ENCODE measurements at places on chromosomes 4 and X. TPM values are rescaled to one million over a fixed set of nuclear protein-coding genes. Genes with fewer than 3 reads are reported as not detected.

Gene NSD2
- 219 TPM for total RNA-seq

Gene ETDB
- total RNA-seq: not detected

Gene GYPA
- total RNA-seq: not detected

Gene CABS1
- not detected for total RNA-seq

Gene TNMD
- total RNA-seq: not detected

Gene NOX1
- total RNA-seq: not detected

Gene RPL34
- total RNA-seq: 1,848 TPM

- no peak for DNase-seq
- H3K4me1 ChIP-seq: no peaks in the 10 kb centered on the region
- no peak overlapping the region for H3K4me3 ChIP-seq
These were observed 258.4 kb downstream of the PPARGC1A start for GRCh38 chr4:23631255-23631950.

DNA sequence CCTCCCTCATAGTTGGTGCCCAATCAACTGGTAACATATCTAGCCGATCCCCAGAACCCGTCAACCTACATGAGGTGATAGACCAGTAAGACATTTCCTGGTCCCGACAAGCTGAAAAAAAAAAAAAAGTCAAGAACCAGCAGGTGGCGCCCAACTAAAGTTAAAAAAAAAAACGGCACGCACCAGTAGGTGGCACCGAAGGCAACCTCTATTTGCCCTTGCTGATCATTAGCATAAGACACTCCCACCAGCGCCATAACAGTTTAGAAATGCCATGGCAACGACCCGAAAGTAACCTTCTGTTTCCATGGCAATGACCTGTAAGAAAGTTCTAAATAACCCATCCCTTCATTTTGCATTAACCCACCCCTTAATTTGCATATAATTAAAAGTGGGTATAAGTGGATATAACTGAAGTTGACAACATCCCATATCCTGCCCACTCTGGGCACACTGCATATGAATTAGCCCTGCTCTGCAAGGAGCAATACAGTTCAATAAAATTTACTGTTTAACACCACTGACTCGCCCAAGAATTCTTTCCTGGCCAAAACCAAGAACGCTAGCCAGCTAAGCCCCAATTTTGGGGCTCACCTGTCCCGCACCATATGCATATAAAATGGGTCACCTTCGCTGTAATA lies 83.9 kb upstream of the SPANXB1 start:
- H3K4me3 ChIP-seq: no peak overlapping the region
- DNase-seq: peak; percentile 44
- H3K36me3 ChIP-seq: no peaks in the 10 kb centered on the region
- H3K27ac ChIP-seq: no peak overlapping the region
- no peaks in the 10 kb centered on the region for H3K27me3 ChIP-seq
- peaks cover 8% of the 10 kb centered on the region for H3K4me1 ChIP-seq

GRCh38 chrX:12988797-12989196 lies 13.9 kb downstream of the TMSB4X start:
- H3K27me3 ChIP-seq: no peaks in the 10 kb centered on the region
- DNase-seq: no peak
- H3K27ac ChIP-seq: no peak overlapping the region
- no peak overlapping the region for H3K4me3 ChIP-seq

DNA sequence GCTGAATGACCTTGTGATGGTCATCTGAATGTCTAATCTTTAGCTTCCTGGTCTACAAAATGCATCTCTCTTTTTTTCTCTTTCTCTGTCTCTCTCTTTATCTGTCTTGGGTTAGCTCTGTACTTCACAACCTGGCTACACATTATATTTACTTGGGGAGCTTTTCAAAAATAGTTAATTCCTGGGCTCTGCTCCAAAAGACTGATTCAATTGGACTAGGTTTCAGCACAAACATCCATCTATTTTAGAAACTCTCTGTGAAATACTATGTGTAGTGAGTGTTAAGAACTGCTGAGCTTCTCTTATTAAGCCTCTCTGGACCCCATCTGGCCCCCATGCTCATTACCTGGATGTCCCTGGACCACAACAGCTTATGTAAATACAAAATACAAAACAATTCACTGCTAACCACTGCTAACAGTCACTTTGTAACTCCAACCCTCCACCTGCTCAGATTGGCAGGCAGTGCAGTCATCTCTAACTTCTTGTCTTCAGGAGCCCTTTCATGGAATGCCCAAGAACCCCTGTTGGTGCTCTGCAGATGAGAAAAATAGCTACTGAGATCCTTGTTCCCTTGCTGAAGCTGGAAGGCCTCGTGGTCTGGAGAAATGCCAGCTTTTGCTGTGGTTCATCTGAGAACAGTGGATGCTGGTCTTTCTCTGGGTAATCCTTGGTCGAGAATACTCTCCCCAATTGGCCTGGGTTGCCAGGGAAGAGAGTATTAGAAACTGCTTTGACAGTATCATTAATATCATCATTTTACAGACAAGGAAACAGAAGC lies 14.8 kb upstream of the BOD1L1 start:
- DNase-seq: no peak
- no peaks in the 10 kb centered on the region for H3K36me3 ChIP-seq
- no peak overlapping the region for H3K4me3 ChIP-seq
- peaks cover 22% of the 10 kb centered on the region for H3K27me3 ChIP-seq

DNA sequence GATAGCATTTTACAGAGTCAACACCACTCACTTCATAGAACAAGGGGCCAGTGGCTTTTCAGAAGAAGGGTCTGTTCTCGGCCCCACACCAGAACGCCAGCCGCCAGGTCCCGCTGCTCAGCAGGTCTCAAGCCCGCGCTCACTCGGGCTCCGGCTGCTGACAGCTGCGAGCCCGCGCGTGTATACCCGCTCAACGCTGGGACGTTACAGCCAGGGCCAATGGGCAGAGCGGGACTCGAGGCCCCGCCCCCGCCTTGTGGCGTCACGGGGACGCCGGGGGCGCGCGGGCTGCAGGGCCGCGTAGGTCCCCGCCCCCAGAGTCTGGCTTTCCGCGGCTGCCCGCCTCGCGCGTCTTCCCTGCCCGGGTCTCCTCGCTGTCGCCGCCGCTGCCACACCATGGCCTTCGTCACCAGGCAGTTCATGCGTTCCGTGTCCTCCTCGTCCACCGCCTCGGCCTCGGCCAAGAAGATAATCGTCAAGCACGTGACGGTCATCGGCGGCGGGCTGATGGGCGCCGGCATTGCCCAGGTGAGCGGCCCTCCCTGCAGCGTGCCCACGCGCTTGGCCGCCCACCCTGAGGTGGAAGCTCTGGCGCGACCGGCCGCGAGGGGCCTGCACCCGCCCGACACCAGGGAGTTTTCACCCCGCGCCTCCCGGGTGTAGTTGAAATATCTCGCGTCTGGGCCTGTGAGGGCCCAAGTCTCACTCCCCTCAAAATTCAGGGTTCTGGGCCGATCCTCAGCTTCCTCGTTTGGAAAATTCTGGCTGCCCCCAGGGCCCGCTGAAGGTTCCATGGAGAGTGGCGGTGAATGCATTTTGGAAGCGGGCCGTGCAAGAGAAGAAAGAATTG lies at the start of gene HADH:
Gene HADH (plus strand): TSS at position 353 of the 850 bp plus-strand sequence. CDS start 44 bp downstream, at position 397.
- peaks cover 39% of the 10 kb centered on the region for H3K4me1 ChIP-seq
- H3K4me3 ChIP-seq: peak within 1 kb of the TSS; percentile 81
- H3K27me3 ChIP-seq: no peaks in the 10 kb centered on the region
- peaks cover 17% of the 10 kb centered on the region for H3K36me3 ChIP-seq
- peak within 1 kb of the TSS; percentile 92 for H3K27ac ChIP-seq

- no peak overlapping the region for H3K4me3 ChIP-seq
- peaks cover 27% of the 10 kb centered on the region for H3K4me1 ChIP-seq
- H3K36me3 ChIP-seq: peaks cover 32% of the 10 kb centered on the region
These were observed 104.6 kb downstream of the TNIP2 start for GRCh38 chr4:2651546-2651945.

DNA sequence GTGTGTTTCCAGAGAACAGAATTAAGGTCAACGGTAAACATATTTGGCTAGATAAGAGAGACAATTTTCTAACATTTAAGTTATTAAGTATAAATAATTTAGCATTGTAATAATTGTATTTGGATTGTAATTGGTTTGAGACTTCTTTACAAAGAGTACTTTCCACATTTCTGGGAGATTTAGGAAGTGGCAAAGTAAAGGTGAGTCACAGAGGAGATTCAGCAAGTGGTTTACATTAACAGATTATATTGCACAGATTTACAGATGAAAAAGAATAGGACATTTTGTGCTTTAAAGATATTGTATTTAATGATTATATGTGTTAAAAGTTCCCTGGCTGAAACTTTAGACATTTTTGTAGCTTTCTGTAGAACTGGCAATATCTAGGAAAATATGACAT lies 584.4 kb upstream of the AADAT start:
- no peaks in the 10 kb centered on the region for H3K36me3 ChIP-seq
- H3K27ac ChIP-seq: no peak overlapping the region
- no peak overlapping the region for H3K4me3 ChIP-seq
- no peak for DNase-seq
- no peaks in the 10 kb centered on the region for H3K27me3 ChIP-seq
- H3K4me1 ChIP-seq: no peaks in the 10 kb centered on the region

DNA sequence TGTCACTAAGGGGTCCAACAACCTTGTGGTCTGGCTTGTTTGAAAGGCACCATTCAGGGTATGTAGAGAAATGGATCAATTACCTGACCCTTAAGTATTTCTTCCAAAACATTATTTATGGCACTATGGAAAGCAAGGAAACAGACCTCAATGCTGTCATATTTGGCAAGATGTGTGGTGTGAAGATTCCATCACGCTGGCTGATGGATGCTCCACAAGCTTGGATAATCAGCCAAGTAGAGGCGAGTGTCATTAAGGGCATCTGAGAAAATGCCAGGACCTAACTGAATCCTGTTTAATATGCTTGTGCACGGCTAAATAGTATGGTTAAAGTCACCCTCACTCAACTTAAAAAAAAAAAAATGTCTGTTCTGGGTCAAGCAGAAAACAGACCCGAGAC lies 120.7 kb downstream of the COMMD8 start:
- no peak overlapping the region for H3K4me3 ChIP-seq
- no peak overlapping the region for H3K27ac ChIP-seq
- no peaks in the 10 kb centered on the region for H3K36me3 ChIP-seq
- DNase-seq: no peak
- H3K4me1 ChIP-seq: no peaks in the 10 kb centered on the region

GRCh38 chr4:20326977-20327376 lies 75.3 kb downstream of the SLIT2 start:
- H3K27ac ChIP-seq: no peak overlapping the region
- H3K4me1 ChIP-seq: no peaks in the 10 kb centered on the region
- no peaks in the 10 kb centered on the region for H3K36me3 ChIP-seq
- DNase-seq: no peak
- H3K27me3 ChIP-seq: no peaks in the 10 kb centered on the region

- no peak overlapping the region for H3K27ac ChIP-seq
- no peaks in the 10 kb centered on the region for H3K36me3 ChIP-seq
- no peaks in the 10 kb centered on the region for H3K27me3 ChIP-seq
These were observed 67.3 kb downstream of the NAT8L start for GRCh38 chr4:2126309-2127043.

GRCh38 chrX:69016293-69016941 lies 148.8 kb downstream of the PJA1 start:
- H3K4me3 ChIP-seq: no peak overlapping the region
- no peaks in the 10 kb centered on the region for H3K4me1 ChIP-seq
- H3K27me3 ChIP-seq: no peaks in the 10 kb centered on the region

GRCh38 chr4:115675719-115676118 lies 562.3 kb upstream of the NDST4 start:
- no peak overlapping the region for H3K4me3 ChIP-seq
- H3K4me1 ChIP-seq: no peaks in the 10 kb centered on the region
- no peaks in the 10 kb centered on the region for H3K27me3 ChIP-seq
- no peak for DNase-seq
- H3K27ac ChIP-seq: no peak overlapping the region

- H3K27ac ChIP-seq: peak overlapping the region; percentile 94
- peak overlapping the region; percentile 81 for H3K4me3 ChIP-seq
- DNase-seq: no peak
- no peaks in the 10 kb centered on the region for H3K27me3 ChIP-seq
- H3K36me3 ChIP-seq: peaks cover 45% of the 10 kb centered on the region
- peaks cover 48% of the 10 kb centered on the region for H3K4me1 ChIP-seq
These were observed 1.3 kb downstream of the NAF1 start for GRCh38 chr4:163165217-163166017.

GRCh38 chr4:129350834-129351721 lies 255.1 kb downstream of the C4orf33 start:
- no peaks in the 10 kb centered on the region for H3K4me1 ChIP-seq
- no peak overlapping the region for H3K4me3 ChIP-seq
- no peak for DNase-seq
- no peak overlapping the region for H3K27ac ChIP-seq
- no peaks in the 10 kb centered on the region for H3K36me3 ChIP-seq

DNA sequence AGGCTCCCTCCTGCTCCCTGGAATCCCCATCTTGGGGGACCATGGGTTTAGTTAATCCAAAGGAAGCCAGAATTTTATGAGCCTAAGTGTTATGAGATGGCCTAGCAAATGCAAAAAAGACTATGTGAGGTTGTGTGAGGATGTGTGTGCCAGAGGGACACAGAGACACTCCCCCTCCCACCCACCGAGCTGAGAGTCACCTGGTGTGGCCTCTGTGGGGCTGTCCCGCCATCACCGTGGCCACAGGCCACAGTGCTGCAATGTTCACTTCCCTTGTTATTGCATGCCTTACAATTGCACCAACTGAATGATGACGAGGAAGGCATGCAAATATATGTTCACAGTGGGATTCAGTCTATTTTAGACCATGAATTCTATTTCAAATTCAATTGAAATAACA lies 601 bp upstream of the FGFBP2 start:
- peak; percentile 92 for DNase-seq
- H3K36me3 ChIP-seq: no peaks in the 10 kb centered on the region
- H3K4me3 ChIP-seq: peak overlapping the region; percentile 59
- H3K27ac ChIP-seq: peak overlapping the region; percentile 86
- H3K4me1 ChIP-seq: peaks cover 39% of the 10 kb centered on the region

GRCh38 chr4:143017210-143017609 lies 167.5 kb upstream of the USP38 start:
- DNase-seq: no peak
- no peak overlapping the region for H3K4me3 ChIP-seq
- no peaks in the 10 kb centered on the region for H3K36me3 ChIP-seq
- no peaks in the 10 kb centered on the region for H3K4me1 ChIP-seq
- no peaks in the 10 kb centered on the region for H3K27me3 ChIP-seq
- no peak overlapping the region for H3K27ac ChIP-seq

- H3K36me3 ChIP-seq: peaks cover 34% of the 10 kb centered on the region
- DNase-seq: no peak
- no peaks in the 10 kb centered on the region for H3K27me3 ChIP-seq
- H3K4me1 ChIP-seq: peaks cover 12% of the 10 kb centered on the region
These were observed 37.0 kb downstream of the HTT start for GRCh38 chr4:3111461-3111860.

DNA sequence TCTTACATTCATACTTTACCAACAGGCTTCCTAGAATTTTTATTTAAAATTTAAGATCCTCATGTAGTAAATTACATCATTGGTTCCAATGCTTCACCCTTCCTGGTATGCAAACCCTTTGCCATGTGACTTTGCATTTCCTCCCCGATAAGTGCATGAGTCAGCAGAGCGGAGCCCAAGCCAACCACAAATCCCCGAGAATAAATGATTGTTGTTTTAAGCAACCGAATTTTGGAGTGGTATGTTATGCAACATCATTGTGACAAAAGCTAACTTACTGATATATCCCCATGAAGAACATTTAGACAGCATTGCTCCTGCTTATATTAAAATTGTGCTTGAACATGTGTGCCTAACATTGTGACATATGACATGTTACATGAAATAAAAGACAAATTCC lies 199.4 kb upstream of the DDX53 start:
- no peak overlapping the region for H3K27ac ChIP-seq
- H3K4me1 ChIP-seq: no peaks in the 10 kb centered on the region
- no peaks in the 10 kb centered on the region for H3K27me3 ChIP-seq
- H3K4me3 ChIP-seq: no peak overlapping the region
- DNase-seq: no peak

Data from activated CD8-positive, alpha-beta T cell treated with anti-CD3 and anti-CD28 coated beads for 36 hours (primary cell).